RKO (cell line): ENCODE measurements at places on chromosomes 5 and 9.

DNA sequence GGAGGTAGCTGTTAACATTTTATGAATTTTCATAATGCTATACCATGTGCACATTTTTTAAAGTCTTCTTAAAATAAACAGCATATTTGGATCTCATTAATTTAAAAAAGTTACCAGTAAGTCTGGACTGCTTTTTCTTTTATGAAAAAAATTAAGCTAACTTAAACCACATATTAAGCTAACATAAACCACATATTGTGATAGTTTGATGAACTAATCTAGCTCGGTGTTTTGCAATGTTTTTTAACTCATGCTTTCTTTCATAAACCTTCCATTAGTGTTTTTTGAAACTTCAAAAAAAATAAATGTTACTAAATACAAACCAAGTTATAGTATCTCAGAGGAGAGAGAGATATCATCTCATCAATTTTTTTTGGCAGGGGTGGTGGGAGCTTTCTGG, 26.5 kb downstream of the POLK start:
- DNase-seq, result no peak

DNA sequence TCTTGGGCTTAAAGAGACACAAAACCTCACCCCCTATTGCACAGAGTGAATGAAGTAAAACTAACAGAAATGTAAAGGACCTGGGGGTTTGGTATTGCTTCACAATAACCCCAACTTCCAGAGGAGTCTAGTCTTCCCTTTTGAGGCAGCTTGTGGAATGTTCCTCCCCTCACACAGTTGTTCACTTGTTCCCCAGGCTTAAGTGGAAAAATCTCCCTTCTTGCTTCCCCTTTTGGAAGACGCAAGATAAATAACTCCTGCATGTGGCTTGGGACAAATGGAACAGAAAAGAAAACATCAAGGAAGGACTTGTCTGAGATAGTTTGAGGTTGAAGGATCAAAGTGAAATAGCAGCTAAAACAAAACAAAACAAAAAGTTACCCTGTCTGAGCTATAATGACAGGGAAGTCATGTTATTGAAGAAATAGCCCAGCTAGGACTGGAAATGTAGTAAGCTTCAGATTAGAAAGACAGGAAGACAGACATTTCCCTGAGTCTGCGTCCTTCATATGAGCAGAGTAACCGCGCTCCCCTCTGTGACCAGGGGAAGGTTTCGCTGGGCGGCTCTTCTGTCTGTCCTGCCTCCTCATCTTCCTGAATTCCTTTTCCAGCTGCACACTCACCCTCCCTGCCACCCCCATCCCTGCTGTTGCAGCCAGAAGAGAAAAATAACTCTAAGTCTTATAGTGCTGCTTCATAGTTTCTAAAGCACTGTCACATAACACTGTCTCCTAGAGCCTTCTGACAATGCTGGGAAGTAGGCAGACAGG, 8.8 kb downstream of the SPARC start:
- no peak for DNase-seq

- no peak for DNase-seq
Measured at GRCh38 chr9:115978659-115979096, 174.9 kb upstream of the PAPPA start.

DNA sequence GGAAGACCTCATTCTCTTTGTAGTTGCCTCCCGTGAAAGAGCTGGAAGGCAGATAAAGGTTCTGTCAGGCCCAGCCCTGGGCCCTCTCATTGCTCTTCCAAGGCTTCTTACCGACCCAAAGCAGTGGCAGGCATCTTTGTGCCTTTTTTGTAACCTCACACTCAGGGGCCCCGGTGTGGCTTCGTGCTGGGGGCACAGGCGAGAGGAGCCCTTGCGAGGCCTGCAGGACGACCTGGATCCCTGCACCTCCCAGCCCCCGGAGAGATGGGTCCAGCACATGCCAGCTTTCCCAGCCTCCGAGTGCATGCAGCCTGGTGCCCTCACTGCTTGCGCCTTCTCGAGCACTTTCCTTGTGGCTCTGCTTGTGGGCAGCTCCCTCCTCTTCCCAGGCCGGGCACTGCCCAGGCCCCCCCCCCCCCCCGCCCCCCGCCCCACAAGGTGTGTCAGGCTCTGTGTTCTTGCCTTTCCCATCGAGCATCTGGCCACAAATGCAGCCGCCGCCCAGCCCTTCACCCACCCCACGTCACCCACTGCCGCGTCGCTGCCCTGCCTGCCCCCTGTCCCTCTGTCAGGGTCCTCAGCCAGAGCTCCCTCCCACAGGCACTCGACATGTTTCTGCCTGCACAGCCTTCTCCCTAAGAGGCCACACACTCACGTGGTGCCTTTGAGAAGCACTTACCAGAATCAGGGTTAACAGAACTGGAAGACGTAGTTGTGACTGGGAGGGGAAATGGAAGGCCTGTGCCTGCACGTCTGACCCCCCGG, 63.7 kb upstream of the CACNA1B start:
- no peak for DNase-seq

DNA sequence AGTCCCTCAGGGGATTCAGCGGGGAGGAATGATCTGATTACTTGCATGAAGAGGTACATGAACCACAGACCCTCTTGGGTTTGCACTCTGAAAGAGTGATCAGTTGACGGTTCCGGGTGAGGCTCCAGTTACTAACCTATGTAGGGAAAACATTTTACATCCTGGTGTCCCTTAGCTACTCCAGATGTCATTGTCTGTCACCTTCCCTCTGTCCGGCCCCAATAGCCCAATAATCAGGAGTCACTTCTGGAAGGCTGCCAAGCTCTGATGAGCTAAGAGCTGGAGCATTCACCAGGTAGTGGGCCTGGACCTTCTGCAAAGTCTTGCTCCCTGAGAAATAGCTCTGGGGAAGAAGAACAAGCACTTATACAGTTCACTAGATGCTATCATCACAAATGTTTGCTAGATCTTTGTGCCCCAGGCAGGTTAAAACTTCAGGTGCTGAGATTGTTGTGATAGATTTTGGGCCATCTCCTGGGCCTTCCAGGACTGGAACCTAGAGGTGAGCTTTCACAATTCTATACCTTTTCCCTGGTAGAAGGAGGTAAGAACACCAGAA, 64.5 kb downstream of the ENTREP1 start:
- no peak for DNase-seq

DNA sequence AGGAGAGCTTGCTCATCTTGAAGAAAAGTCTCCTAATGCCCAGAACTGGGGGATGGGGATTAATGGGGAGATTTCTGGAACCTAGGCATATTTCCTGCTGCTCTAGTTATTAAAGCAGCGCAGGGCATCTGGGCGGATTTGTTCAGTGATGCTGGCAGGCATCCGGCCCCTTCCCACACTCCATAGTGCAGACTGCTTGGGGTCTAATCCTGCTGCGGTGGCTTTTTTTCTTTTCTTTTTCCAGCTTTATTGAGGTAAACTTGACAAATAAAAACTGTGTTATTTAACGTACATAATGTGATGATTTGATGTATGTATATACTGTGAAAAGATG, 30.7 kb downstream of the PPARGC1B start:
- no peak for DNase-seq

DNA sequence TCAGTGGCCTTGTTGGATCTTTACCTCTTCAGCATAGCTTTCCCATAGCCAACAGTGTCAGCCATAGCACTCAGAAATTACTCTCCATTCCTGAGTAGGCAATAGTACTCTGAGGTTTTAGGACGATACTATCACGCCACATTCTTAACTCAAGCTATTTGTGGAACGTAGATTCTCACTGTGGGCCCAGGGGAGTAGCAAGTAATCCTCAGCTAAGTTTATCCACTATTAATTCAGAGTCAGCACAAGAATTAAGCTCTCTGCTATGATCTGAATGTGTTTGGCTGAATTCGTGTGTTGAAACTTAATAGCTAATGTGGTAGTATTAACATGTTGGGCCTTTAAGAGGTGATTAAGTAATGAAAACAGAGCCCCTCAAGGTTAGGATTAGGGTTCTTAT, 858.8 kb upstream of the NUDT12 start:
- no peak for DNase-seq

GRCh38 chr5:168528521-168529373, at the start of gene FBLL1:
FBLL1 (plus strand) TSS chr5:168529305; CDS start chr5:168529505, 200 bp downstream.
- DNase-seq, result no peak

DNA sequence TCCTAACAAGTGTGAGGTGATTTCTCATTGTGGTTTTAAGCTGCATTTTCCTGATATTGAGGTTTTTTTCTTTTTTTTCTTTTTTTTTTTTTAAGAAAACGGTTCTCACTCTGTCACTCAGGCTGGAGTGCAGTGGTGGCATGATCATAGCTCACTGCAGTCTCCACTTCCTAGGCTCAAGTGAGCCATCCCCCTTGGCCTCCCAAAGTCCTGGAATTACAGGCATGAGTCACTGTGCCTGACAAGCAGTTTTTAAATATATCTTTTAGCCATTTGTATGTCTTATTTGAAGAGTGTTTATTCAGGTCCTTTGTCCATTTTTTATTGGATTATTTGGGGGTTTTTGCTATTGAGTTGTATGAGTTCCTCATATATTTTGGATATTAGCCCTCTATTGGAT, 53.8 kb downstream of the GCNT1 start:
- DNase-seq, result peak; percentile 3

- no peak for DNase-seq
Measured at GRCh38 chr5:149018909-149019443, 43.9 kb downstream of the SH3TC2 start.

DNA sequence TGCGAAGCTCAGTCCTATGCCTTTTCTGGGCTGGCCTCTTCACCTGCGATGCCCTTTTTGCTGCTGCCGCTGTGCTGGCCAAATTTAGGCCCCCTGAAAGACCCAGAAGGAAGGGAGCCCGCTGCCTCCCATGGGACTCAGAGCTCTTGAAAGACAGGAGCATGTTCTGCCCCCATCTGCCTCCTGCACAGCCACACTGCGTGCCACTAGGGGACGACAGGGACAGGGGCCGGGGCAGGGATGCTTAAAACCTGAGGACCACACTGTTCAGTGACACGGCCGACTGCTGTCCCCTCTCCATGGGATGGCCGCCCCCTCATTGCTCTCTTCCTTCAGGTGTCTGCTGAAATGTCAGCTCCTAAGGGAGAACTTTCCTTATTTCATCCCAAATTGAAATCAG, 132.4 kb downstream of the ADAMTS2 start:
- DNase-seq, result no peak

DNA sequence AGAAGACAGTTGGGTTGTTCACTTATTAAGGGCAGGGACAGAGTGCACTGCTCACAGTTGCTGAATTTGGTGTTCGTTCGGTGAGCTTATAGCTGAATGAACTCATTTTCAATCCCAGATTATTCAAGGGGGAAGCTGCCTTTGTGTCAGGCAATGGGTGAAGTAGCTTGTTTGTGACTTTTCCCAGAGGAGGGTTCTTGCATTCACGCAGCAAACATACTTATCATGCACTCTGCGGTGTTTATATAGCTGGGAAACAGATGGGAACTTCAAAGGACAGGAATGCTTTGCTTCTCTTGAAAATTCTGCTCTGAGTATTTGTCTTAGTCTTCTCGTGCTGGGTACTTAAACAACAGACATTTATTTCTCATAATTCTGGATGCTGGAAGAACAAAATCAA, 64.7 kb upstream of the ABCA1 start:
- no peak for DNase-seq

DNA sequence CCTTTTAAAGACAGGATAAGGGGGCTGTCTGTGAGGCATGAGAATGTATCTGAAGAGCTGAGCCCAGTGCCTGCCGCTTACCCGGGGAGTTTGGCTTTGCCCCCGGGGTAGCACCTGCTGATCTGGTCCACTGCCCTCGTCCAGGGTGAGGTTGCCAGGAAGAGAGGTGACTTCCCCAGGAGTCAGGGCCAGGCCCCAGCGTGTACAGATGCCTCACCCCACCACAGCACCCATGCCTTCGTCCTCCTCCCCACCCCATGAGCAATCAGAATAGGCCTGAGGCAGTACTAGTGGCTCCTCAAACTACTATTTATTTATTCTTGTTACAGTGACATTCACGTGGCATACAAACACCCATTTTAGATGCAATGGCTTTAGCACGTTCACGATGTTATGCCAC, 15.7 kb upstream of the AIF1L start:
- DNase-seq, result no peak

DNA sequence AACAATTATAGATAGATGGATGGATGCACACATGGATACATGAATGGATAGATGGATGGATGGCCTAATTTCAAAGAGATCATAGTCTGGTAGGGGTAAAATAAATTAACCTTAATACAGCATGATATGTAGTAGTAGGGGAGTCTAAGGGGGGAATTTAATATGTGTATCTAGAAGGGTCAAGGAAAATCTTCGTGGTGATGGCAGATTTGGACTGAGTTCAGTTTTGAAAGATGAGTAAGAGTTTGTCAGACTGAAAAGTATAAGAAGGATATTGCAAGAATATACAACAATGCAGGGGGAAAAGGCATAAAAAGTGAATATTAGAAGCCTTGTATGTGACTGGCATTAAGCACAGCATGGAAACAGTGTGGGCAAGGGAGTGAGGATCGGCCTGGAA, 98.7 kb downstream of the ZNF462 start:
- DNase-seq, result no peak

GRCh38 chr5:181222630-181223057, 437 bp upstream of the TRIM41 start:
- peak; percentile 77 for DNase-seq

DNA sequence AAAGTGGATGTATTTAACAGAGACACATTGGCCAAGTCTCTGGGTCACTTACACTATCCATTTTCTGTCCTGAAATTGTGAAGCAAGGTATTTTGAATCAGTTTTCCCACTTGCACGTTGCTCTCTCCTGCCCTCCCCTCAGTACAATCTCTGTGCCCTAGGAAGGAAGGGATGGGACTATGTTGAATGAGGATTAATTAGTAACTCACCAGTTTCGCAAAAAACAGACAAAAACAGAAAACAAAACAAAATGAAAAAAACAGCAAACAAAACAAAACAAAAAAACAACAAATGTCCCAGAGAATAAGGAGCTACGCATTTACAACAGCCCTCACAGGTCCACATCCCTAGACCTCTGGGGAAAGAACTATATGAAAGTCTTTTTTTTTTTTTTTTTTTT, 1.1 kb upstream of the CD14 start:
- DNase-seq, result no peak

DNA sequence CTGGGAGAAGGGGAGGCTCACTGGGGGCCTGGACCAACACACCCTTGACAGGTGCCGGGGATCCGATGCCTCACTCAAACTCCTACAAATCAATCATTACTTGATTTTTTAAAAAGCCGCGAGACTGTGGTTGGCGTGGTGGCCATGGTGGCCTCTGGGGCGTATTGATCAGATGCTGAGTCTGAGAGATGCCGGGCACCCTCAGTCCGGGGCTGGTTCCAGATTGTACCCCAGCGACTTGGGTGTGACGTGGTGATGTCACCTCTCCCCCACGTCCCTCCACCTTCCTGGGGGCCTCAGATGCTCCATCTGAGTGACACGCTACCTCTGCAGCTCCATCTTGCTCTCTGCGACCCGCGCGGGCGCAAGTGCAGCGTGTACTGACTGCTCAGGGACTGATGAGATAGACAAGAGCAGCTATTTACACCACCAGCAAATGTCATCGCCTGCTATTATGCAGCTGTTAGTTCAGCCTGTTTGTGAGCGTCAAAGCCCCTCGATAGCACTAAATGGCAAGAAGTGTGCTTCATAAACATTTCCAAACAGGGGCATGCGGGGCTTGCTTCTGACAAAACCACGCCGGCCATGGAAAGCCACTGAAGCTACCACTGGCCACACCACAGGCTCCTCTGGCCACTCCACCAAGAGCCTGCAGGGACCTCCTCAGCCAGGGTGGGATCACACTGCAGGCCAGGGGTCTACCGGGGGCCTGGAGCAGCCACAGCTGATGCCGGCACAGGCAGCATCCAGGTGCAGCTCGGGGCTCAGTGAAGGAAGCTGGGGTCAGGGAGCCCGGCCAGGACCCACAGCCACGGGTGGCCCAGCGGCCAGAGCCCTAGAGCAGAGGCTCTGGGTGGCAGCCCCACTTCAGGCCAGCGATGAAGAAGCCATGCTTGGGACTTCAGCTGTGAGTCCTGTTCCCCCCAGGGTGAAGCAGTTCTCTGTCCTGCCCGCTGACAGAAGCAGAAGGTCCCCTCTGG, 50.1 kb downstream of the SLC6A3 start:
- no peak for DNase-seq
